ENCODE measurements at places on chromosomes 2 and 18.

DNA sequence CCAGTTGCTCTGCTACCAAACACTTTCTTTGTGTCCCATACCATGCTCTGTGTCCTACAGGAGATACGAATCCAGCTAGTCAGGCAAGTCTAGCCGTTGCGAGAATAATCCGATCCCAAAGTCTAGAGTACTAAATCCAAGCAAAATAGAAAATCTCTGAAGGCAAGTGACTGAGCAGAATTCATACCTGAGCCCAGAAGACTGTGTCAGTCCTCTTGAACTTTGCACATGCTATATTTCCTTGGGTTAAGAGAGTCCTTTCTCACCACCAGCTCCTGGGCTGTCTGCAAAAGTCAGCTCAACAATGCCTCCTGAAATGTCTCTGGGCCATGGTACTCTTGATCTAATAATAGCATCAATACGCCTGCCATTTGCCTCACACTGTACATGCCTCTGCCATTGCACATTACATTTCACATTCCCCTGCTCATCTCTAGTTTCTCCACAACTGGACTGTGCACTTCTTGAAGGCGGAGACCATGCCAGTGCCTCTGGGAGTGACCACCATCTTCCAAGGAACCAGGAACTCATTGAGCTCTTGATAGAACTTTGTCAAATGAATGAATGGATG, 265.8 kb upstream of the ID2 start:
- DNase-seq, result no peak

- no peak for DNase-seq
Observed at GRCh38 chr2:233100192-233100998, 40.3 kb downstream of the INPP5D start.

DNA sequence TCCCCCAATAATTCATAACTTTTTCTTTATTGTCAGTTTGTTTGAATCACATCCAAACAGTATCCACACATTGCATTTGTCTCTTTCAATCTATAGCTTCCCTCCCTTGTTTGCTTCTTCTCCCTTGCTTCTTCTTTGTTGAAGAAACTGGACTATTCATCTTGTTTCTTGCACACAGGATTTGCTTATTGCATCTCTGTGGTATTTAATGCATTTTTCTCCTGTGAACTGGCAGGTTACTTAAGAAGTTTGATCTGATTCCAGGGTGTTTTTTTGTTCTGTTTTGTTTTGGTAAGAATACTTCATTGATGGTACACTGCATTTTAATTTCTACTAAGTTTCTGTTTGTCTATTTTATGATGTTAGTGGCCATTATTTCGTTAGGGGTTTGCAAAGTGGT, 166.8 kb downstream of the CAMKMT start:
- no peak for DNase-seq

- DNase-seq, result no peak
Observed at GRCh38 chr2:151251012-151251411, 10.7 kb downstream of the RBM43 start.

GRCh38 chr2:157899125-157899839, 23.2 kb upstream of the ACVR1 start:
- no peak for DNase-seq

DNA sequence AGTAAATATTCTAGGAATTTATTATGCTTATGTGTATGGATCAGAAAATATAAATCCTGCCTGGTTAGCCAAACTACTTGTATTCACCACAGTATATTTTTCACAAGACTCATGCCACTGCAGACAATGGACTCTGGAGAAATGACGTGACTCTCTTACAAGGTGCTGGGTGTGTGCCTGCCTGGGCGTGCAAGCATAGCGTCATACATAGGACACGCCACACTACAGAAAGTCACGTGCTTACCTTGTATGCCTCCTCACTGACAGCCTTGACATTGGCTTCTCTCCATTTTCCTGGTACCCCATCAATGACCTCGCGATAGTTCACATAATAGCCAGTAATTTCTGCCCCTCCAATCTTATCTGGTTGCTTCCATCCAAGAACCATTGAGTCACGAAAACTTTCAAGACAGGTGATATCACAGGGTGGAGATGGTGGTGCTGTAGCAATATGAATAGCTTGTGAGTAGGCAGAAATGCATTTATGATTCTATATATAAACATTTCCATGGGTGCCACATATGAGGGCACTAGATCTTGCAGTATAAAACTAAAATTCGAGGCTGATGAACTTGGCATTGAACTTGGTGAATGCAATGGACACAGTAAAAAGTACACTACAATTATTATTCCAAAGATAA, 93.2 kb downstream of the MYOM1 start:
- DNase-seq, result no peak

- DNase-seq, result no peak
Observed at GRCh38 chr18:12245793-12246135, 8.4 kb upstream of the CIDEA start.

DNA sequence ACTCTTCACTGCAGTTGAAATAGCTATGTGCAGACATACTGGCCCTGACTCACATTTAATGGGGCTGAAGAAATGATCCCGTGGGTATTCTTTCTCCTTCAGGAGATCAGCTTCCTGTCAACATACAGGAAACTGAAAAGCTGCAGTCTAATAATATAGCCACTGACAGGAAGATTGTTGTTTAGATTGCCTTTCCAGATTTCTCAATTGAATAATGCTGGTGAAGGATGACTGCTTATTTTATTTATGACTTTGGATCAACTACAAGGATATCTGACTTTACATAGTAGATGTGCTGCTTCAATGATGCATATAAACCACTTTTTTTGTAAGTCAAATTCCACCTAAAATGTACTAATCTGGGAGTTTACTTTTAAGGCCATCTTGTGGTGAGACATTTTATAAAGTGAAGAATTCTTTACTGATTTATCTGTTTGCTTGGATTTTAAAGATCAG, 93.4 kb upstream of the MAP4K3 start:
- no peak for DNase-seq

GRCh38 chr2:240435948-240436682, 652 bp downstream of the GPC1 start:
- peak; percentile 39 for DNase-seq

DNA sequence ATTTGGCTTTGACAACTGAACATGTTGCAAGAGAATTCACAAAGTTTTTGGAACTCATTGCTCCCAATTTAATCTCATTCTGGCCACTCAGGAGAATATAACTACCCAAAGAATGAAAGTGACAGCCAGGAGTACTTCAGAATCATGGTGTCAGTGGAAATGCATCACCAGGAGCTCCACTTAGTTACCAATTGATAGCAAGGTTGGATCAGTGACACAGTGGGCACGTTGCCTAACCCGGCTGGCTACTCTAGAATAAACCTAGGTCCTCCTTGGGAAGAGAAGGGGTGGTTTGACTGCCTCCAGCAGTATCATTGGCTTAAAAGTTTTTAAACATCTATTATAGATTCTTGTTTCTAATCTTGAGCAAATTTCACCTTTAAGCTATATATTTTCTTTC, 40.0 kb upstream of the LRP1B start:
- DNase-seq, result no peak

DNA sequence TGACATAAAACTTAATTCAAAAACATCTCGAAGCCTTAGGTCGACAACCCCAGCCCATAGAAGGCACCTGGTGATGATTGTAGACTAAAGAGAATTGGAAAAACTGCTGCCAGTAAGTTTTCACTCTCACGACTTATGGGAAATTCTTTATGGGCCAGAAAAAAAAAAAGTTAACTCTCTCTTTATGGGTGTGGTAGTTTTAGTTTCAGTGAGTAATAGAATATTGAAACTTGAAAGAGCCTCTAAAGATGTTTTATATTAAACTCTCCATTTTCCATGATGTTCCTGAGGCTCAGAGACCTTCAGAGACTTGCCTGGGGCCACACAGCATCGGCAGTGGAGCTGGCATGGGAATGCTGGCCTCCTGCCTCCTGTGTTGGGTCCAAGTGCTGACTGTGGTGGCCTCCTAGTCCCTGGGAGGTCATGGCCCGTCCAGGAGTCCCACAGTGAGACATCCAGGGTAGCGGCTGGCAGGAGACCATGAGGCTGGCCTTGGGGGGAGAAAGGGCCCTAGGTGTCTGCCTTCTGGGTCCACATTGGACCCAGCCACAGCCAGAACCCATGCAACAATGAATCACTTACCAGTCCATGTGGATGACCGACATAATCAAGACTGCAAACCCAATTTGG, 158.9 kb downstream of the SEPTIN10 start:
- DNase-seq, result no peak

GRCh38 chr2:5741242-5741641, 49.1 kb downstream of the SOX11 start:
- DNase-seq, result no peak

DNA sequence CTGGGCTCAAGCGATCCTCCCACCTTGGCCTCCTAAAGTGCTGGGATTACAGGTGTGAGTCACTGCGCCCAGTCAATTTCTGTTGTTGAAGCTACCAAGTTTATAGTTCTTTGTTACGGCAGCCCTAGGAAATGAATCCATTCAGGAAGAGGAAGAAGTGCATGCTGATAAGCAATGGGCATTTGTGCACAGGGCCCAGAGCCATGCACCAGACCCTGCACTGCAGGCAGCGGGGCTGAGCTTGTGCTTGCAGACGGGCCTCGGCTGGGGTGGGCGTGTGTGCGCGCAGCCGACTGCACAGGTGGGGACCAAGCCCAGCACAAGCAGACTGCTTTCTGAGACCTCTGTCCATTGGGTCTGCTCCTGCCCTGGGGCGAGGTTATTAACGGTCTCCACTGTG, 144.6 kb downstream of the CABLES1 start:
- DNase-seq, result no peak

GRCh38 chr18:59340817-59341216, 18.2 kb downstream of the LMAN1 start:
- DNase-seq, result no peak

DNA sequence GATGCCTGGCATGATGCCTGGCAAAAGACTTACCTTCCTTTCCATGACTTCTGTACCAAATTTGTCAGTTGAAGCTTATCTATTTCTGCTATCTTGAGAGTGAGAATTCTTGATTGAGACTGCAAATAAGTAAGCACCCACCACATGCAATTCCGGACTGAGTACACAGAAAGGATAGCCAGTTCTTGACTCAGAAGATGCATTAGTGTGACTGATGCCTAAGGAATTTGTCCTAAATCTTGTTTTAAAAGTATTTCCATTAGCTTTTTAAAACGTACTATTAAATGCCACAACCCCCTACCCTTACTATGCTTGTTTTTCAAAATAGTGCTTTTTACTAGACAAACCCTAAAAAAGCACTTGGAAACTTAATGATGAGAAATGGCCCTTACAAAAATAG, 545 bp downstream of the MPP4 start:
- DNase-seq, result peak; percentile 62

DNA sequence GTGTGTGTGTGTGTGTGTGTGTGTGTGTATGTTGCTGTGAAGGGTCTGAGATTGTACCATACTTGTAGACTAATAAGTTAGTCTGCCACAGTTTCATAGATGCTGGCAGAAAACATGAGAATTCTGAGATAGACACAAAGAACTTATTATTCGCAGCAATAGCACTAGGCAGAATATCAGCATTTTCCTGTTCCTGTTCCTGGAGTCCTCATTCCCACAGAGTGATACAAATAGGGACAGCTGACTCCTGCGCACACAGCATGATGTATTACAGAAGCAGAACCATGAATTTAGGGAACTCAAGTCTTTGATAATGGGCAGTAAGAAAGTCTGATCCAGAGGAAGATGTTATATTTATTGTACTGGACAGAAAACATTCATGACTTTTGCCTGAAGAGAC, 1466.3 kb downstream of the DPP10 start:
- DNase-seq, result no peak

DNA sequence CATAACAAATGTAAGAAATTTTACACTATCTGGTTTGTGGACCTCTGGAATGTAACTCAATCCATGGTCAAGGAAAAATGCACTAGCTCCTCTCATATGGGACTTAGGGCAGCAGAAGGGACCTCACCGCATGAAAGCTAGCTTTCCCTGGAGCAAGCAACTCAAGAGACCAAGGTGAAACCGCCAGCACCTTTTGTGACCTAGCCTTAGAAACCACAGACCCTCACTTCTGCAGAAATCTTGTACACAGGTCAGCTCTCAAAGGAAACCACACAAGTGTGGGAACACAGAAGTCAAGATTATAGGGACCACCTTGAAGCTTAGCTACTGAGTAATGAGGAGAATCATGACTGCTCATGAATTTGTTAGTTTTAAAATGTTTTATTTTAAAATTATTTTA, 222.5 kb downstream of the DLGAP1 start:
- DNase-seq, result no peak

GRCh38 chr2:166239548-166239947, 111.7 kb upstream of the SCN1A start:
- peak; percentile 63 for DNase-seq

- no peak for DNase-seq
Observed at GRCh38 chr2:120907822-120908221, 172.2 kb downstream of the GLI2 start.

DNA sequence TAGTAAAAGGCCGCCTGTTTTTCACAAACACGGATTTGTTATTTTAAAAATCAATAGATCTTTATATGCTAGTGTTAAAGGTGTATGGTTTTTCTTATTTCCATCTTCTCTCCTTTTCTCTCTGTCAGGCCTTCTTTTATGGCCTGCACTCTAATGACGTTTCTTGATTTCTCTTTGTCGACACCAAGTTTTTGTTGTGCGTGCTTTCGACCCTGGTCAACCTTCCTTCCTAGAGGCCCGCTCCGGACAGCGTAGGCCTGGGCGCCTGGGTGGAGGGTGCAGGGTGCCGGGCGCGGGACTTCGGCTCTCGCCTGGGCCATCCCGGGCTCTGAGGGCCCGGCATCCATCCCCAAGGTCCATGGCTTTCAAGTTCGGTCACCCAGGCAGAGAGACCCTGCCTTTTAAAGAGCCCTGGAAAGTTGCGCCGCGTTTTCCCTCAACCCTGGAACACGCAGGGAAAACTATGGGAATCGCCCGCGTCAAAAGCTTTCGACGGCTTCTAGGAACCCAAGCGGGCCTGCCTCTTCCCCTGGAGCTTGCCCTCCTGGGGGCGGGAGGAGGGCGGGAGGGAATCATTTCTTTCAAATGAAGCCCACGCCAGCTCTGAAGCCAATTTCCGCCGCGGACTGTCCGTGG, 4.1 kb upstream of the SATB2 start:
- no peak for DNase-seq

DNA sequence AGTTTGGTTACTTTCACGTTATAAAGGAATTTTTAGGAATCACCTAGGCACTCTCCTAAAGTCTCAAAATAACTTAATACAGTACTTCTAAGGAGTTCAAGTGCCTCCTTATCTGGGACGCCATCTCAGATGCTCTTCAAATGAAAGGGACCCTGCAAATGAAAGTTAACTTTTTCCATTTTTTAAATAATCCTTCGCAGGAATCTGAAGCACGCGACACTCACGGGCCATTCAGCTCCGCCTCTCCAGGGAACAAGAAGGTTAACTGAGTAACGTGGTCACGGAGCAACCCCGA, 537 bp upstream of the ZC3H15 start:
- DNase-seq, result no peak

- DNase-seq, result no peak
Observed at GRCh38 chr18:23547846-23548245, 38.5 kb downstream of the NPC1 start.

GRCh38 chr2:201986463-201986735, 47.3 kb upstream of the FZD7 start:
- DNase-seq, result no peak

All from RKO (cell line).